Activated CD4-positive, CD25-positive, alpha-beta regulatory T cell (primary cell): ENCODE measurements at places on chromosomes 7 and 10.

DNA sequence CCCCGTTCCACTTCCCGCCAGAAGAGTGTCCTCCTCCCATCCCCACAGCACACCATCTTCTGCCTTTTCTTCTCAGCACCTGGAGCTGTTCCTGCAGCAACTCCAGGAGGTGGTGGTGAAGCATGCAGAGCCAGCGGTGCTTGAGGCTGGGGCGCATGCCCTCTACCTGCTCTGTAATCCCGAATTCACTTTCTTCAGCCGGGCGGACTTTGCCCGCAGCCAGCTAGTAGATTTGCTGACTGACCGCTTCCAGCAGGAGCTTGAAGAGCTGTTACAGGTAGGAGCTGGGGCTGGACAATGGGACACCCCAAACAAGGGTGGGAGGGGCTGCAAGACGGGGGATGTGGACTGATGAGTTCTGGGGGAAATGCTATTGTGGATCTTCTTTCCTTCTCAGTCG is 19.1 kb upstream of the PVRIG start:
- DNase-seq, result no peak

- DNase-seq, result no peak
Observed at GRCh38 chr7:92064438-92065029, 69.7 kb downstream of the CYP51A1 start.

DNA sequence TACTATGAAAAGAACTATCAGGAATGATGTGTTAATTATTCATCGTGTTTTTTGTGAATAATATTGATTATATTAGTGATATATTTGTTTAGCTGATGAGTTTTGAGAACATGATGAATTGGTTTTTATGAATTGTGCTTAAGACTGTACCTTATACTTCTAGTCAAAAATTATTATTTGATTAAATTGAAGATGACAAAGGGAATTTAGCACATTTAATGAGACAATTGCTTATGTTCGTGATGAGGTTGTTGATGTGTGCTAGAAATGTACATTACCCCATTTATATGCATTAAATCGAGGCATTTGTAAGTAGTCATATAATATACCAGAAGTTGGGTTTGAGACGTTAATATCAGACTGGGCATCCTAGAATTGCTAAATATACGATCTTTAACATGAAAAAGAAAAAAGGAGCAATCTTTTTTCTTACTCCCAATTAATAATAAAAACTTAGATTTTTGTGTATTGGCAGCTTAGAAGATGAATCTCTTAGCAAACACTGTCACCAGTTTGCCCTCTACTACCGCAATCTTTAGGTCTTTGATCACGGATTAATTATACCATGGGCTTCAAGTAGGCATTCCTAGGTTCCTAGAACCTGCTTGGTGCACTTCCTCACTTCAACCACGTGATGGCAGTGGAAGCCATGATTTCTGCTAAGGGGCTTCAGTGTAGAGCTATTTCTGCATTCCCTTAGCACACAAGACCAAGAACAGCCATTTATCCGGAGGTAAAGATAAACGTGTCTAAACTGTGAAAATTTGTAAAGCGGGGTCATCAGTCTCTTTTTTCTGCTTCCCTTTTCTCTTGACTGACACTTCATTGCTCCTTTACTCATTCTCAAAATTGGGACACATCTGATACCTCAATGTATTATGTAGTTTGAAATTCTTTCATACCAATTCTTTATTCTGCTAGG is 1.6 kb downstream of the KLHDC10 start:
- DNase-seq, result no peak

GRCh38 chr10:109902992-109903947 is 20.0 kb downstream of the XPNPEP1 start:
- DNase-seq, result no peak

DNA sequence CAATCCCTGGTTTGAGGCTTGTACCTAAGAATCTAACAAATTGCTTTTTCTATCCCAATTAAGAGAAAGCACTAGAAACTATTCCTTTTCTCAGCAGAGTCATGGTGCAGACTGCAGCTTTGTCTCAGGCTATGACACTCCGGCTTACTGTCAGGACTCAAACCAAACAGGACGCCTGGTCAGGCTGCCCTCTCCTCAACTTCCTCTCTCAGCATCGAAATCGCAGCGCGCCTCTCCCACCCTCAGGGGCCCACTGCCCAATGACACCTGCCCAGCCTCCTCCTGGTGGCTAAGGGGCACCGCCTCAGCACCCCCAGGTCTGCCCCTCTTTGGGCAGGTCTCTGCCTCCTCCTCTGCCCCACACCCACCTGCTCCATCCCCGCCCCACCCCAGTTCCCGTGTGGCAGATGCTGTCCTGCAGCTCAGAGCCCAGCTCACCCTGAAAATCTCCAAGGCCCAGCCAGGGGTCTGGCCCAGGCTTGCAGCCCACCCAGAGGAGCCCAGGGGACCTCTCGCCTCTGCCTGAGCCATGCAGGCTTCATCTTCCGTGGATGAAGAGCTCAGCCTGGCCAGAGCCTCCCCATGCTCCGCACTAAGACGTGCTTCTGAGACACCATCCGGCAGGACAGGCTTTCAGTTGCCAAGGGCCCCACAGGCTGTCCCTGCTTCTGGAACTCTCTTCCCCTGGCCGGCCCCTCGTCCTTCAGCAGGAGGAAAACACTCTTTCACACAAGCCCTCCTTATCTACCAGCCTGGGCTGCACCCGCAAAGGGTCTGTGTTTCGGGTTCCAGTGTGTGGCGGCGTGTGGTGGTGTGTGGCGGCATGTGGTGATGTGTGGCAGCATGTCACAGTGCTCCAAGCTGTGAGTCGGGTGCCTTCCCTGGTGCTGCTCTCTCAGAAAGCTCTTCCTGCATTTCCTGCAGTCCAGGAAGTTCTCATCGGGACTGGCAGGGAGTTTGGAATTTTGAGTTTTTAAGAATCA is 16.4 kb upstream of the PTPRN2 start:
- DNase-seq, result no peak

DNA sequence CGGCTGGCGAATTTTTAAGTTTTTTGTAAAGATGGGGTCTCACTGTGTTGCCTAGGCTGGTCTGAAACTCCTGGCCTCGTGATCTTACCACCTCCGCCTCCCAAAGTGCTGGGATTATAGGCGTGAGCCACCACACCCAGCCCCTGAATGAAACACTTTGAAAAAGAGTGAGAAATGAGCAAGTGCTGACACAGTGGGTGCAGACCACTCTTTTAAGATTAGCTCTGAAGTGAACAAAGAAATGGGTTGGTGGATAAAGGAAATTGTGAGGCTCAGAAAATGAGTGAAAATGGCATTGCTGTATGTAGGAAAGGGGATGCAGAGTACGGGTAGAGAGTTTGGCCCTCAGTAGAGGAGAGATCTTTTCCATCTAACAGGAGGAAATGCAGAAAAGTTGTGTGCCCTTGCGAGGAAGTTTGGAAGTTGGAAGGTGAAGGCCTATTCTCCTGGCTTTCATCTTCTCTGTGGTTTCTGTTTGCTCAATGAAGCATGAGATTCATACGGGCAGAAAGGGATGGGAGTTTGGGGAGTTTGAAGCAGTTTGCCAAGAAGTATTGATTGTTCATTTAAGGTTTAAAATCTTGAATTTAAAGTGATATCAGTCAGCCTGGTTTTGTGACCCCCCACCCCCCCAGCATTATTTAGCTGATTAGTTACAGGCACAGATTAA is 11.0 kb downstream of the MAPK8 start:
- no peak for DNase-seq

DNA sequence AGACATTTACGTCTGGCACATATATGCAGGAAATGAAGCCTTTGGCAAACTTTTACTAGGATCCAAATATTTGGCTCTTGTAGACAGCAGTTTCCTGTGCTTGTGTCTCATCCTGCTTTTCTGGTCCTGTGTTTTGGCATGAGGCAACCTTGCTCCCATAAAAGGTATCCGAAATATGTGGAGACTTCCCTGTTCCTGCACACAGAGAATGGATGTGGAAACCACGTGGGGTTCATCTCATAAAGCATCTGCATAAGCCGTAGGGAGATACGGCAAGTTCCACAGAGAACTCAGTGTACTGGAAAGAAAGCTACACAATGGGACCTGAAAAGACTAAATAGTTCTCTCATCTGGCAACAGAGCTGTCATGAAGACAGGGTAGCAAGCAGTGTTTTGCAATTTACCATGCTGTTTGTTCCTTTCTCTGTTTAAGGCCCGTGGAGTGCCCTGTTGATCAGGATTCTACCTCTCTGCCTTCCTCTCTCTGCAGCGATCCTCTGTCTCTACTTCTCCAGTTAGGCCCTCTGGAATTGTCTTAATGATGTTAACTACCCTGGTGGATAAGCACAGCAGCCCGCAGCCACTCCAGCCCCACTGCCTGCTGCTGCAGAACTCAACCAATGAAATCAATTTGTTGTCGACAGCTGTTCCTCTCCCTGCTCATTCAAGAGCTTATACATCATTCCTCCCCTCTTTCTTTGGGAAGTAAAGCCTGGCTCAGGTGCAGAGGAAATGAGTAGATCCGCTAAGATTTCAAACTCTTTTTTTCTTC is 293.6 kb downstream of the CSTF2T start:
- no peak for DNase-seq

DNA sequence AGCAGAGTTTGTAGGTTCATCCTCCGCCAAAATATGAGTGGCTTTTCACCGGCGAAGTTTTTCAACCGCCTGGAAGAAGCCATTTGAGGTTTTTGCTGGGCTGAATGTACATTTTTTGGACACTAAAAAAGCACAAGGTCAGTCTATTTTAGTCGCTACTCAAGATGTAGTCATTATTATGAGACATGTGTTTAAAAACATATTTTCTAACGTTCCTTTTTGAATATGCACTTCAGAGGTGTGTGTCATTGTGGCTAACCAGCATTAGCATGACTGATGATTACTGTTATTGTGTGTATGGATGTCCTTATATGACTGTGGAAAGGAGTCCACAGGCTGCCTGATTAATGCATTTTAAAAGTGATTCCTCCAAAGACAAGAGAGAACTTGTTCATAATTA is 605.4 kb downstream of the INHBA start:
- no peak for DNase-seq

DNA sequence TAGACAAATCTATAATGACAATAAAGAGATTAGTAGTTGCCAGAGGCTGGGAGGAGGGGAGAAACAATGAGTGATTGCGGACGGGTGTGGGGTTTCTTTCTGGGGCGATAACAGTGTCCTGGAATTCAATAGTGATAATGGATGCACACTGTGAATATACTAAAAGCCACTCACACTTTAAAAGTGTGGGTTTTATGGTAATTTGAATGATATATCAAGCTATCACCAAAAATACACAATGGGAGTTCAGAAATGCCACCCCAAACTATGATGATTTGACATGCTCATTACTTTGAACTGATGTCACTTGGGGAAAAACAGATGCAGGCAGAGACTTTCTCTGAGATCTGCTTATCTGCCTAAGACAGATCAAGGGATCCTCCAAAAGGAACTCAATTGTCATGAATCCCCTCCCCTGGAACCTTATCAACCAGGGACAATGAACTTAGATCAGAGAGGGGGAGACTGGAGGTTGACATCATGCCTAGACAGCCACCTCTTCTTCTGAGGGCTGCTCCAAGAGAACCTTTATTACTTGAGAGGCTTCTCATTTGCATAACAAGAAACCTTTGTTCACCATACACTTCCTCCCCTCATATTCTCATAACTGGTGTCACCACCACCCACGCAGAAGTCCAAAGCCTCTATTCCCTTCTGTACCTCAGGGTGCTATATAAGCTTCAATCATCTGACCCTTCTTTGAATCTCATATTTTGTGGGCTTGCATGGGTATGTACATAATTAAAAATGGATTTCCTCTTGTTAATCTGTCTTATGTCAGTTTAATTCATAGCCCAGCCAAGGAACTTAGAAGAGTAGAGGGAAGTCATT is 14.8 kb upstream of the ZC3HAV1 start:
- DNase-seq, result no peak

GRCh38 chr10:21797984-21798765 is 205.4 kb downstream of the DNAJC1 start:
- no peak for DNase-seq

GRCh38 chr7:15715435-15715834 is 29.0 kb upstream of the MEOX2 start:
- DNase-seq, result no peak

GRCh38 chr10:103969857-103970627 is 3.1 kb downstream of the SLK start:
- DNase-seq, result no peak

DNA sequence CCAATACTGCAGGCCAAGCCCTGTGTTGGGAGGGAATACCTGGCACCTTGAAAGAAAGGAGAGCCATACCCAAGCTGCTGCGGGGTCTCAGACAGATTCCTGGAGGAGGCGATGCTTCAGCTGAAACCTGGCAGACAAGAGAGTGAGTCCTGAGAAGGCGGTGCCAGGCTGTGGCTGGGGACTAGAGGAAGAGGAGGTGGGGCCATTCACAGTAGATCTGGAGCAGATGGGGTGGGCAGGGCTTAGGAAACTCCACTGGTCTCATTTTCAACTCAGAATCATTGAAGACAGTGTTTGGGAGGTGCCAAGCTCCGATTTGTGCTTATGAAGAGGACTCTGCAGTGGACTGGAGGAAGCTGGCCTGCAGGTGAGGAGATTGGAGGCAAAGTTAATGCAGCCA is 236.3 kb upstream of the MKI67 start:
- no peak for DNase-seq

DNA sequence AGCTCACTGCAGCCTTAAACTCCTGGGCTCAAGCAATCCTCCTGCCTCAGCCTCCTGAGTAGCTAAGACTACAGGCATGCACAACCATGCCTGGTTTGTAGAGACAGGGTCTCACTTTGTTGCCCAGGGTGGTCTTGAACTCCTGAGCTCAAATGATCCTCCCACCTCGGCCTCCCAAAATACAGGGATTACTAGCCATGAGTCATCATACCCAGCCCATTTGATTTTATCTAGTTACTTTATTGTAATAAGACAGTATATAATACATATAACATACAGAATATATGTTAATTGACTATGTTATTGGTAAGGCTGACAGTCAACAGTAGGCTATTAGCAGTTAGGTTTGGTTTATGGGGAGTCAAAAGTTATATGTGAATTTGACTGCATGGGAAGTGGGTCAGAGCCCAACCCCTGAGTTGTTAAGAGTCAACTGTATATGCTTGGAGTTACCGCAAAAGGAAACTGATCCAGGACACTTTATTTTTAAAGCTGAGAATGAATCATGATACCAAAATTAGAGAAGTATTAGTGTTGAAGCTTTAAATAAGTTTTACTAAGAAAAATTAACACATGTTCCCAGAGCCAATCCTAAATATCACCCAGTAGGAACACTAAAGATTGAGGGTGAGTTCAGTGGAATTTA is 20.7 kb upstream of the KMT2E start:
- no peak for DNase-seq

DNA sequence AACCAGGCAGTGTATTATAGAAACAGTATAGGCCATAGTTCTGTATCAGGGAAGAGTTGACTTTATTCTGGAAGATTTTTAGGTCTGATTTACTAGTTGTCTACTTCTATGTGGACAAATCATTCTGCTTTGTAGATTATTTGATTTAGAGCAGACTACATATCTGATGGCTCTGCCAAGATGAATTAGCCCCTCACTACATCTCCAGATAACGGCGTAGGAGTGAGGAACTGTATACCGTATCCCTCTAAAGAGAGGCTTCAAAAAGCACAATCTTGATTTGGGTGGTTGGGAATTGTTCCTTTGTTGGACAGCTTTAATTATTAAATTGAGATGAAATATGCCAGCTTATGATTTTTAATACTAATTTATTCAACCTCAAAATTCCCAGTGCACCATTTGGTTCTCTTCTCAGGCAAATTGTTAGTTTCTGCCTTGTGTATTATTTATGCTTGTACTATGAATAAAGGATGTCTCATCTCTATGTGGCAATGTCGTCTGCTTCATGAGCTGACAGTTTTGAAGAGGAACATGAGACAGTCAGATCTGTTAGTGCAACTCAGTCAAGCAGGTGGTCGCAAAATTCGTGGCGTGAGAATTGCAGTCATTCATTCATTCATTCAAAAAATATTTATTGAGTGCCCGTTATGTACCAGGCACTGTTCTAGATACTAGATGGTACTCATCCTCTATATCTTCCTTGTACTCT is 422.8 kb downstream of the EXOC4 start:
- no peak for DNase-seq
